ENCODE measurements at places on chromosomes 3 and 15.
A peak's percentile ranks its signal among the peaks of the same experiment; 100 is the strongest.

GRCh38 chr3:177136741-177137140 lies 60.5 kb downstream of the TBL1XR1 start:
- no peak for DNase-seq

- no peak for DNase-seq
Observed at GRCh38 chr3:122890077-122890719, 95.3 kb downstream of the SLC49A4 start.

DNA sequence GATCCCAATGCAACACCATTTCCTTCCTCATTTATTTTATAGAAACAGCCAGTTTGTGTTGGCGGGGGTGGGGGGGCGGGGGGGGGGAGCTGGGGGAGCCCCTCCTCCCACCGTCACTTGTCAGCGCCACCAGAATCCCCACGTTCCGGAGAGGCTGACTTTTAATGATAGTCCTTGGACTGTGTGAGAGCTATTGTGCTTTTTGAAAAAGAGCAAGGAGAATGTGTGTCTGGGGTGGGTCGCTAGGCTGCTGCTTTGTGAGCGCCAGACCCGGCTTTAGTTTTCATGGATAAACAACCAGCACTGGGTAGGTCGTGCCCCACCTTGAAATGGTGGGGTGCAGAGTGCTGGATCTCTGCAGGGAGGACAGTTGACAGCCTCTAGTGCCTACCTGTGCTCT lies 135.0 kb upstream of the ONECUT1 start:
- no peak for DNase-seq

DNA sequence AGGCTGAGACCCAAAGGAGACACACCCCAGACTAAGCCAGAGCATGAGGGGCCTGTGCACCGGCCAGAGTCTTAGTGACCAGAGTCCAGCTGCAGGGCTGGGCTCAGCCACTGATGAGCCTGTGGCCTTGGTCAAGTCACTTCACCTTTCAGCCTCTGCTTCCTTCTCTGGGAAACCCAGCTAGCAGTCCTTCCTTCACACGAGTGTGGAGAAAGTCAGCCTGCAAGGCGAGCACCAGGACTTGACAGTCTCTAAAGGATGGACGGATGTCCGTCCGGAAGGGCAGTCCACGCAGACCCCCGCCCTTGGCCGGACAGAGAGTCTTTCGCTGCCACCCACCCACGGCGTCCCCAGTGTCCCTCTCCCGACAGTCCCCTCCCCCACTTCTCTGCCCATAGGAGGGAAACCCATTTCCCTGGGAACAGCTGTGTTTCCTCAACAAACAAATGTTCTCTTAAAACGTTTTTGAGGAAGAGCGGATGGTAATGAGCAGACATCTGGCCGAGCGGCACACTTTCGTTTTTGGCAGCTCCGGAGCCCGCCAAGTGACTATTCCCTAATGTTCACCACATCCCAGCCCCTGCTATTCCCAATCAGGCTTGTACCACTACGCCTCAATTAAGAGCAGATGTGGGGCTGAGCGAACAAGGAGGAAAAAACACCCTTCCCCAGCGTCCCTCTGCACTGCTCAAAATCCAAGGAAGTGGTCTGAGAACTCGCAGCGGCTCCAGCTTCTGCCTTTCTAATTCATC lies 129.1 kb upstream of the SMAD3 start:
- no peak for DNase-seq

DNA sequence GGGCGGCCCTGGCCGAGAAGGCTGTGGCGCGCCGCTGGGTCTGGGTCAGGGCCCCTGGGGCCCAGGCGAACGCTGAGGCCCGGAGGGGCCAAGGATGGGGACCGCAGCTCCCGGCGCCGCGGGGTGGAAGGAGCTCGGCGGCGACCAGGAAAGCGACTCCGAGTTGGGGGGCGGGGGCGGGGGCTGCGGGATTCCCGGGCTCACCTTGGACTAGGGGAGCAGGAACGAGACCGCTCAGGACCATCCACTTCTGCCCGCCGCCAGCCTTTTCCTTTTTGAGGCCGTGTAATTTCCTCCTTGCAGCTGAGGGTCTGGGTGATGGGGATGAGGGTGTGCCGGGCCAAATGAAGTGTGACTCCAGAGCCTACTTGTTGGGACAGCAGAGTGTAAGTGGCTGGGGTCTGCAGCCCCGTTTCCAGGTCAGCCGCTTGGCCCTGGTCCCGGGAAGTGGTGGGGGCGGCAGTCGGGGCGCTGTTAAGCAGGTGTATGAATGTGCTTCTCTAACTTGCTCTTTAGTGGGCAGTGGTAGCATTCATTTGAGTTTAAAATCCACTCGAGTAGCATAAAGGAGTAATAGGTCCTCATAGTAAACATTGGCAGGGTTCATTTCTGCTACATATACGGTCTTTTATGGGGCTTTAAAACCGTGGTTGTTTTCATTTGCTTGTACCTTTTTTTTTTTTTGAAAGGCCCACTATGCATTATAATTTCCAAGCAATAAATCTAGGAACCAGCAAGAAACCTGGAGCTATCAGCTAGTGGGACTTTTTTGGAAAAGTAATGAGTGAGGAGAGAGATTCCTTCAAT lies 717 bp downstream of the PXK start:
- no peak for DNase-seq

DNA sequence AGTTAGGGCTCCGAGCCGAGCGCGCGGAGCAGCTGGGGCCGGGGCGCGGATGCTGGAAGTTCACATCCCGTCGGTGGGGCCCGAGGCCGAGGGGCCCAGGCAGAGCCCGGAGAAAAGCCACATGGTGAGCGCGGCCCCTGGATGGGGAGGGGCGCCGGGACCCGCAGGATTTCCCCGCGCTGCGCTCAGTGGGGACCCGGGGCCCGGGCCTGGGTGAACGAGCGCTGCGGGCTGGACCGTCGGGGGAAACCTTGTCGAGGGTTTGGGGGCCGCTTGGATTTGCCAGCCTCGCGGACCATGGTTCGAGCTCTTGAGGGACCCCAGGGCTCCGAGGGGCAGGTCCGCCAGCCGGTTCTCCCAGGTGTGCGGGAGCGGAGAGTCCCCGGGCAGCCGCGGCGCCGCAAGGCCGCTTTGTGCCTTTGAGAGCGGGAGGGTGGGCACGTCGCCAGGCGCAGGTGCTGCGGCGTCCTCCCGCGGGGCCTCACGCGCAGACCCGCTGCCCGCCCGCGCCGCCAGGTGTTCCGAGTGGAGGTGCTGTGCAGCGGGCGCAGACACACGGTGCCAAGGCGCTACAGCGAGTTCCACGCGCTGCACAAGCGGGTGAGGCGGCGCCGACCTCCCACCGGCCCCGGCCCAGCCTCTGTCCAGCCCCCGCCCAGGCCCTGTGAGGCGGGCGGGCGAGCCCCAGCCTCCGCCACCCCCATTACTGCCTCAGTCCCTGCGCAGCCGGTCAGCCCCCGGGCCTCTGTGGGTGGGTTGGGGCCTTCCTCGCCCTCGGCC lies at the start of gene SNX22:
TSS of gene SNX22 (plus strand) at position 5 of the 780 bp plus-strand sequence. CDS start at position 50, 45 bp downstream.
- peak; percentile 22 for DNase-seq

- DNase-seq = no peak
Observed at GRCh38 chr3:128847666-128848370, 31.6 kb upstream of the ACAD9 start.

DNA sequence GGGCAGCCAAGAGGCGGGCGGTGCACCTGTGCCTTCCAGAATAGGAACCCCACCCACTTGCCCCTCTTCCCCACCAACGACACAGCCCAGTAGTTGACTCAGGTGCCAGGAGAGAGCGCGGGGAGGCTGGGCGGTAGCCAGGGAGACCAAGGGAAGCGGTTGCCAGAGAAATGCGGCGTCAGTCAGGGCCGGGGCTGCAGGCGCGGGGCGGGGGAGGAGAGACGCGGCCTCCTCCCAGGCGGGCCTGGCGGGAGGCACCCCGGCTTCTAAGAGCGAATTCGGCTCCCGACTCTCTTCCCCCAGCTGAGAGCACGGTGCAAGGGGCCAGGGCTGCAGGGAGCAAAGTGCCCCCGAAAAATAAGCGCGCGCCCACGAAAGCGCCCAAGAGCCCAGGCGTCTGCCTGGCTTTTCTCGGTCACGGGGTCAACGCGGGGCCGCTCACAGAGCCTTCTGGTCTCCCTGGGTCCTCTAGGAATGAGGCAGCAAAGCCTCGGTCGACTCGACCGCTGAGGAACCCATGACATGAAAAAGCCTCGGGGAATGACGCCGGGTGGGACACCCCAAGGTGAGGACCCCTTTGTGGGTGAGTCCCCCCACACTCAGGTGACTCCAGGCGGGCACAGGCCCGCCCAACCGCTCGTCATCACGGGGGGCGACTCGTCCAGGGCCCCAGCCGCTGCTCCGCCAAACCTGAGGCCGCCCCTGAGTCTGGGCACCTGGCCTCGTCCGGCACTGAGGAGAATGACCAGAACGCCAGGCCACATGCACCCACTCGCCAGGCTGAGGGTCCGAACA lies 716 bp downstream of the CPEB1 start:
- no peak for DNase-seq

GRCh38 chr15:33360886-33361285 lies 50.1 kb downstream of the RYR3 start:
- DNase-seq = no peak
